Right lung (tissue), 10 donors: ENCODE measurements at places on chromosomes 3 and 15. TPM values are rescaled to one million over a fixed set of nuclear protein-coding genes. Genes with fewer than 3 reads are reported as not detected.
A peak's percentile ranks its signal among the peaks of the same experiment; 100 is the strongest.

DNA sequence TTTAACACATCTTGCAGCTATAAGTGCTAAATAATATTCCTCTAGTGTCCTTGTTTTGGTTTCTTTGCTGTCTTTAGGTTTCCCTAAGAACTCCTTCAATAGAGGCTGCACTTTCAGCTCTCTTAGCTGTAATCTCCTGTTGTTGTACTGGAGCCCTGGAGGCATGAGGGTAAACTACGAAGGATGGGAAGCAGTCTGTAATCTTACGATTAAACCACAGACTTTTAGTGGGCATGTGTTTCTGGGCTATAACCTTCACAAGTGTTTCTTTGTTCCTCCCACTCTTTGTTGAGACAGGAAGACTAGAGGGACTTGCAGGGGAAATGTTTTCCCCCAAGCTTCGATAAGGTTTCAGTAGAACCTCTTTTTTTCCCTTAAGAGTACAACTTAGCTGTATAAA, 1058.1 kb downstream of the NSUN3 start:
- no peak for DNase-seq

DNA sequence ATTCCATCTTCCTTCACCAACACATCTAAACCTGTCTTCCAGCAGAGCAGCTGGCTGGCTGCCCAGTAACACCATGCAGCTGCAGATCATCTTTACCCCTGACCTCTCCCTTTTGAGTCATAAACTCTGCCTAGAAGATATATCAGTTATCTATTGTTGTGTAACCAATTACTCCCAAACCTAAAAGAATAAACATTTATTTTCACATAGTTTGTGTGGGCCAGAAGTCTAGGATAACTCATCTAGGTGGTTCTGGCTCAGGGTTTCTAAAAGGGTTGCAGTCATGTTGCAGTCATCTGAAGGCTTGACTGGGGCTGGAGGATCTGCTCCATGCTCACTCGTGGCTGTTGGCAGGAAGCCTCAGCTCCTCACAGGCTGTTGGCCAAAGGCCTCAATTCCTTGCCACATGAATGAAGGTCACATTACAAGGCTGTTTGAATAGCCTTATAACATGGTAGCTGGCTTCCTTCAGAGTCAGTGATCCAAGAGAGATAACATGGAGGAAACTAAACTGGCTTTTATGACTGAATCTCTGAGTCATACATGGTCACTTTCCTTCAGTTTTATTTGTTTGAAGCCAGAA, 92.8 kb downstream of the GOLIM4 start:
- DNase-seq: no peak

DNA sequence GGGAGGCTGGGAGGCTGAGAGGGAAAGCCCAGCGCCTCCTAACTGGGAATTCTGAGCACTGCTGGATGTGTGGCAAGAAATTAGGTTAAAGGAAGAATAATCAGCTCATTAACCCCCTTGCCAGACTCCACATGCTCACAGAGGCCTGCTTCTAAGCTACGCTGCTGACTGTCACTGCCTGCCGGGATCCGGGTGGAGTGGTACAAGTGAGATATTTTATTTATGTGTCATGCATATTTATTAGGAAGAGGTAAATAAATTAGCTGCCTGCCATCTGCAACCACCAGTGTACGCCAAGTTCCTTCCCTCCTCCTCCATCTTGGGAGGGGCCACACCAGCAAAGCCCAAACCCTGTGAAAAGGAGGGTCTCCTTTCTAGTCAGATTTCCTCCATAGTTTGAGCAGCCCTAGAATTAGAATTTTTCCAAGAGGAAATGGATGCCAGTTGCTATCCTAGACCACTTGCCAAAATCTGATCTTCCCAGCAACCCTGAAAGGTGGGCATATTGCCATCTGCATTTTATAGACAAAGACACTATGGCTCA, 43.5 kb upstream of the GRIP2 start:
- no peak for DNase-seq

- no peak for DNase-seq
Observed at GRCh38 chr3:119343719-119344118, 49.5 kb downstream of the ARHGAP31 start.

- DNase-seq: no peak
Observed at GRCh38 chr15:41161736-41162135, 45.7 kb upstream of the INO80 start.

DNA sequence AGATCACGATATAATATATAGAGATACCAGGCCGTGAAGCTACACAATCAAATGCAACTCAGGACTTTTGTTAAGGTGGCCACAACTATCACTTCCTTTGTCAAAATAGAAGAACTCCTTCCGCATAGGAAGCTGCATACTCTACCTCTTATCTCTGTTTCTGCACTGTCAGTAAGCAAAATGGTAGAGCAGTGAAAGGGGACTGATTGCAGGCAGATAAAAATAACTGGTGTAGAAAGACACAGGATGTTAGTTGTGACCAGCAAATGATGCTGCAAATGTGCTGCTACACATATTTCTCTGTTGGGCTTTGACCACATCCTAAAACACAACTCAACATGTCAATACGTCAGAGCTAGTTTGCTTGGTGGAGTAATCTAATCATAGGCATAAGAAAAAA, 16.3 kb upstream of the TRAT1 start:
- DNase-seq: no peak

DNA sequence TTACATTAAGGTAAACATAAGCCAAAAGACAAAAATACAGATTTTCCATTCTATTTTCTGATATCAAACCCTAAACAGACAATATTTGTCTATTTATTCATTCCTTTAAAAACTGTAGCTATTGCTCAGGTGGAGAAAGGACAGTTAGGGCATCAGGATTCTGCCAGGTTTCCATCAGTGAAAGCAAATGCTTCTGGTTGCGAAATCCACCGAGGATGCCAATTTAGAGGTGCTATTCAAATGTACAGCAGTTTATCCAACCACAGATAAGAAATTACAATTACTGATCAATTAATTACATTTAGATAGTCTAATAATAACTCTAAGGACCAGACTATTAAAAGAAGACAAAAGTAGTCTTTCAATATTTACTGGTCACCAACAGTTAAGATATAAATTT, 3.9 kb downstream of the TOMM70 start:
- no peak for DNase-seq

DNA sequence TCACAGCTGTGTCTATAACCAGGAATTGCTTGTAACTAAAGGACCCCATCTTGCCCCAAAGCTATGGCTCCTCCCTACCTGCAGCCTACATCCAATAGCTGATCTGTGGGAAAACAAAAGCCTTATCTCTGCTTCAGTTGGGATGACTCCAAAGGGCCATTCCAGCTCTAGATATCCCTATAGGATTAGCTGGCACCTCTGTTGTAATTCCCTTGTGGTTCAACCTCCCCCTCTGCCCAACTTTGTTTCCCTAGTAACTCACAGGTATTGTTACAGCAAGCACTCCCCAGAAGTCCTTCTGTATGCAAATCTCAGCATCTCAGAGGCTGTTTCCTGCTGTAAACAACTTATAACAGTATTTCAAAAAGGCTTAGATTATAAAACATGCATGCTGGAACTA, 478.6 kb downstream of the AGBL1 start:
- DNase-seq: no peak

GRCh38 chr15:95669146-95669922, 661.2 kb upstream of the NR2F2 start:
- DNase-seq: no peak

GRCh38 chr3:42179110-42179725, 86.8 kb downstream of the CCK start:
- peak; percentile 31 for DNase-seq

GRCh38 chr15:67227846-67228245, 26.6 kb downstream of the AAGAB start:
- DNase-seq: no peak

DNA sequence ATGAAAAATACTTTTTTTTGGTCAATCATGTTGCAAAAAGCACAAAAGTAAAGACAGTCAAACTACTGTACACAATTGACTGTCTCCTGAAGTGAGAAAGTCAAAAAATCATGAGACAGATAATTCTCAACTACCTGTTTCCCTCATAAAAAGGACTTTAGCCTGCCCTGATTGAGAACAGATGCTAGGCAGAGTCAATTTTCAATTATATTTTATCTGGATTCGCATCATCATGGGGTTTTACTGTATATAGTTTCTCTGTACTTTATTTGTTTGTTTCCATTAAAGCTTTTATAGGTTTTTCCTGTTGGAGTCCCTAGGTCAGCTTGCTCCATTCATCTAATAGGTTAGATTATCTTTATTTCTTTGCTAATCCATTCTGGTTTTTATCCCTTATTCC, 53.8 kb downstream of the ECT2 start:
- no peak for DNase-seq

DNA sequence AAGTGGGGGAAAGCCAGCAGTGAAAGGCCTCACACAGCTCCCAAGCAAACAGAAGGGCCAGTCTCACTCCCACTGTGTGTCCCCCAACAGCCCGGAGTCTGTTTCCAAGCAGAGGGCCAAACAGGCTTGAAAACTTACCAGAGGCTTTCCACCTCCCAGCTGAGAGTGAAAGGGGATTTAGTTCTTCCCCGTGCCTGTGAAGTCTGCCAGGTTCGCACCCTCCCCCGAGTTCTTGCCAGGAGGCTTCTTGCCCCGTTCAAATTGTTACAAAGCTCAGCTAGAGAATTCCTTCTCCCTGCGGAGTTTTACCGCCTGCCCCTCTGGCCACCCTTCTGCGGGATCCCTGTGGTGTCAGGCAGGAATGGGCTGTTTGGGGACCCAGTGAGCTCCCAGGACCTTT, 68.0 kb upstream of the WNT7A start:
- DNase-seq: no peak

GRCh38 chr15:90219421-90220141, 14.2 kb downstream of the CIB1 start:
- no peak for DNase-seq

DNA sequence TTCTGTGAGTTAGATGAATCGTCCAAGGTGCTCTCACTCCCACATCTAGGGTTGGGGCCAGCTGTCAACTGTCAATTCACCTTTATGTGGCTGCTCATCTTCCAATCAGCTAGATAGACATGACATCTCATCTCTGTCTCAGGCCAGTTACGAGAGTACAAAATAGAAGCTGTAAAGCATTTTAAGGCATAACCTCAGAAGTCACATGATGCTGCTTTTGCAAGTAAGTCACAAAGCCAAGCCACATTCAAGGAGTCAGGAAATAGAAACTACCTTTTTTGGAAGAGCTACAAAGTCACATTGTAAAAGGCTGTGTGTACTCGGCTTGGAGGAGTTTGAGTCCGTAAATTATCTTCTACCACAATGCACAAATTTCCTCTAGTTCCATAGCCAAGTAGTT, 5.1 kb upstream of the CCR1 start:
- DNase-seq: no peak

GRCh38 chr3:65671004-65671403, 367.7 kb downstream of the MAGI1 start:
- DNase-seq: no peak

DNA sequence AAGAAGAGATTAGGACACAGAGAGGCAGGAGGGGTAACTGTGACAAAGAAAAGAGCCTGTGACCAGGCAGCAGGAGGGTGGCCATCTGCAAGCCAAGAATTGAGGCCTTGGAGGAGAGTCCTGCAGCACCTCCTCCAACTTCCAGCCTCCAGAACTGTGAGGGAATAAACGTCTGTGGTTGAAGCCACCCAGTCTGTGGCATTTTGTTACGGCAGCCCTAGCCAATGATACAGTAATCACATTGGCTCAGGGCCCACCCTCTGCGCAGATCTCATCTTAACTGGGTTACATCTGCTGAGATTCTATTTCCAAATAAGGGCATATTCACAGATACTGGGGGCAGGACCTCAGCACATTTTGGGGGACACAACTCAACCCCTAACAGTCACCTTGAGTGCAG, 11.3 kb downstream of the SELENOS start:
- DNase-seq: no peak

GRCh38 chr3:188403404-188403803, 249.4 kb downstream of the LPP start:
- no peak for DNase-seq

- no peak for DNase-seq
Observed at GRCh38 chr3:151082880-151083838, 2.3 kb upstream of the MED12L start.

- DNase-seq: peak; percentile 83
Observed at GRCh38 chr3:123642182-123642956, 57.5 kb upstream of the HACD2 start.

- DNase-seq: no peak
Observed at GRCh38 chr3:7607676-7608075, 746.8 kb downstream of the GRM7 start.

DNA sequence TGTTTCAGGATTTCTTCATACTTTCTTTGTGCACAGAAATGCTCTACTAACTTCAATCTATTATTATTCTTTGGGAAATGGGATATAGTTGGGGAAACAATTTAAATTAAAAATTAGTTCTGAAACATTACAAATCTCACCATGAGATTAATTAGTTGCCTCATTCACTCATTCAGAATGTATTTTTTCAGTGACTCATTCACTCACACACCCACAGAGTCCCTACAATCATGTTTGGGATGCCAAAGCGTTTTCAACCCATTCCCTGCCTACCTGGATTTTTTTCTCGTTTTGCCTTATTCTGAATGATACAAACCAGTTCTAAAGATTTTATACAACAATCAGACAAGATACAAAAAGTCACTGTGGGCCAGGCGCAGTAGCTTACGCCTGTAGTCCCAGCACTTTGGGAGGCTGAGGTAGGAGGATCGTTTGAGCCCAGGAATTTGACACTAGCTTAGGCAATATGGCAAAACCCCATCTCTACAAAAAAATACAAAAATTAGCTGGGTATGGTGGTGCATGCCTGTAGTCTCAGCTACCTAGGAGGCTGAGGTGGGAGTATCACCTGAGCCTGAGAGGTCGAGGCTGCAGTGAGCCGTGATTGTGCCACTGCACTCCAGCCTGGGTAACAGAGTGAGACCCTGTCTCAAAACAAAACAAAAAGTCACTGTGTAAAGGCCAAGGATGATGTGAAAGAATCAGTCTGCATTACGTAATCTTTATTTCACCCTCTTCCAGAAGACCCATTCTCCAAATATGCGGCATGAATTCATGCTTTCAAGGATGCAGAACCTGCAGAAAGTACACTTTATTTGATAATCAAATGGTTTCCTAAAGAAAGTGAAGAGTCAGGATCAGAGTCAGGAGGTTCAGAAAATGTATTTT, 34.8 kb upstream of the ARHGEF3 start:
- no peak for DNase-seq

GRCh38 chr3:189773056-189773455, 141.9 kb downstream of the TP63 start:
- DNase-seq: no peak

- DNase-seq: no peak
Observed at GRCh38 chr3:195101927-195102608, 168.9 kb downstream of the XXYLT1 start.

Gene MED12L
- polyA plus RNA-seq: 0.46 TPM

Gene AGTR1
- 22.3 TPM for polyA plus RNA-seq

Gene GRAMD2A
- 7.6 TPM for polyA plus RNA-seq

Gene DUOX1
- polyA plus RNA-seq: 5.2 TPM

Gene ATP13A5
- polyA plus RNA-seq: 0.70 TPM

Gene IQCF5
- not detected for polyA plus RNA-seq

Gene IQCH
- 2.5 TPM for polyA plus RNA-seq

Gene ANKRD63
- not detected for polyA plus RNA-seq

Gene B3GALNT1
- 35.9 TPM for polyA plus RNA-seq

Gene ADAMTS9
- polyA plus RNA-seq: 44.4 TPM

Gene SEMA6D
- 45.0 TPM for polyA plus RNA-seq

Gene GCNT3
- polyA plus RNA-seq: 0.34 TPM

Gene C3orf80
- 7.9 TPM for polyA plus RNA-seq

Gene BNC1
- polyA plus RNA-seq: 1.7 TPM

Gene LMAN1L
- not detected for polyA plus RNA-seq
